ENCODE measurements at places on chromosomes 16 and 17.

- no peak for DNase-seq
These were observed 383 bp downstream of the ZNF598 start for GRCh38 chr16:2009164-2009711.

- no peak for DNase-seq
These were observed 11.0 kb upstream of the PLCG2 start for GRCh38 chr16:81767987-81768592.

GRCh38 chr17:45902892-45903346 is 8.6 kb downstream of the MAPT start:
- DNase-seq, result no peak

GRCh38 chr16:71781741-71782140 is 26.9 kb downstream of the AP1G1 start:
- no peak for DNase-seq

- no peak for DNase-seq
These were observed 194.7 kb downstream of the XYLT1 start for GRCh38 chr16:17276010-17276530.

GRCh38 chr17:40084477-40084876 is 15.9 kb downstream of the NR1D1 start:
- no peak for DNase-seq

DNA sequence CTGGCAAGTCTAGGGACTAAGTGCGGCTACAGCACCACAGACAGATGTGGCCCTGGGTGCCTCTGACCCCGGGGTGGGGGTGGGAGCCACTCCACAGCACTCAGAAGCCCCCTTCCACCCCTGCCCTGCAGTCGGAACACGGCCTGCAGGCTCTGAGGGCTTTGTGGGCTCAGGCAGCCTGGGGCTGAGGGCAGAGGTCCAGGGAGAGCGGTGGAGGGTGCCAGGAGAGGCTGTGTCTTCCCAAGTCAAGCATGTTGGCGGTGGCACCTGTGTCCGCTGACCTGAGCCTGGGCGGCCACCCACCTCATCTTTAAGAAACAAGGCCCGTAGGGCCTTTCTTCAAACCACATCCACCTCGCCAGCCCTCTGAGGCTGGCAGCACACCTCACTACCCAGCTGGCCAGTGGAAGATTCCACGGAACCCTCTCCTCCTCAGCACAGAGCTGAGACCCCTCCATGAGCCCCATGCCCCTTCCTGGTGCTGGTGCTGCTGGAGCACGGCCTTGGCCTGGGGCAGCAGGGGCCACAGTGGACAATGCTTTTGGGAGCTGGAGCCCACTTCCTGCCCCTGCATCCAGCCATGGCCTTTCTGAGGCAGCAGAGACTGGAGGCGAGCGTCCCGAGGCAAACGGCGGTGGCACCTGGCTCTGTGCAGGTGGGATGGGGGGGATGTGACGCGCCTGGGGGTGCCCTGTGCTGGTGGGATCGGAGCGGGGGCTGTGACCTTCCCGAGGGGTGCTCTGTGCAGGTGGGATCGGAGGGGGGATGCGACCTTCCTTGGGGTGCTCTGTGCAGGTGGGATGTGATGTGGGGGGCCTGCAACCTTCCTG is 77.8 kb downstream of the ZNF778 start:
- no peak for DNase-seq

Data from GM19239 (cell line).